ENCODE measurements at places on chromosomes 13 and 19.

DNA sequence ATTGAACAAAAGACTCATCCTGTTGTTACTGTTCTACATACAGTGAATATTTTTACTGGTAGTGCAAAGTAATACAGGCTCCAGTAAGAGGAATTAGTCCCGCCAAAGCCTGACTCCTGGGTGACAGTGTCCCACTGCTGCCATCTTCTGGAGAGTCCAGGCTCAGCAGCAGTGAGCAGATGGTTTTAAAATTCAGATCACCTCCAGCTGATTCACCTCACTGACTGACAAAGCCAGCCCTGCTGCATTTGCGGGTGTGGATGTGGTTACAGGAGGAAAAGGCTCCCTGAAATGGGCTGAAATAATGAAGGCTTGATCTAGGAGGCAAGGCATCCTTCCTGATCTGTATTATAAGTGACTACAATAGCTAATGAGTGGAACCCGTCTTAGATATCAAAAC is 18.3 kb downstream of the PABPC3 start:
- peak; percentile 84 for DNase-seq

- no peak for DNase-seq
Measured at GRCh38 chr13:26202365-26202972, 19.6 kb downstream of the RNF6 start.

GRCh38 chr13:76300688-76301087 is 585.5 kb downstream of the KCTD12 start:
- DNase-seq, result no peak

DNA sequence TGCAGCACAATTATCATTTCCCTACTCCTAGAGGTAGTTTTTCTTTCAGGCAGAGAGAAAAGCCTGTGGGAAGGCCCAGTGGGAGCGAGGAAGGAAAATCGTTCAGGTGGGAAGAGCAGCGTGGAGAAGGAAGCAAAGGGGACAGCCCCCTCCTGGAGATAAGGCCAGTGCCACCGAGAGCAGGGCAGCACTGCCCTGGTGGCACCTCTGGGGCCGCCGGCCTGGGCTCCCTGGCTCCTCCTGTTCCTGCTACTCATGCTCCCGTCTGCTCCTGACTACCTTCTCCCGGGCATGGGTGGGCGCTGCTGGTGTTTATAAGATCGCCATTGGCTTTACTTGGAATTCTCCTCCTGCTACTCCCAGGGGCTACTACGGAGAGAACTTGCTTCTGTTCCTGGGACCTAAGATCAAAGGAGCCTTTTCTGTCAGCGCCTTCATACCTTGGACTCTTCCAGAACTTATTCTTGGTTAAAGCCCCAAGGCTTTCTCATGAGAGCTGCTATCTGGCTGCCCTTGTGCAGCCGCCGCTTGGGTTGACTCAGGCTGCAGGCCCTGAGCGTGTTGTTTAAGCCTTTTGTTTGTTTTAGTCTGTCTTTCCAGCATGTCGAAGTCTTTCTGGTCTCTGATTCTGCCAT is 3.7 kb upstream of the FLT1 start:
- DNase-seq, result no peak

GRCh38 chr13:114080739-114081561 is 51.5 kb downstream of the RASA3 start:
- DNase-seq, result no peak

DNA sequence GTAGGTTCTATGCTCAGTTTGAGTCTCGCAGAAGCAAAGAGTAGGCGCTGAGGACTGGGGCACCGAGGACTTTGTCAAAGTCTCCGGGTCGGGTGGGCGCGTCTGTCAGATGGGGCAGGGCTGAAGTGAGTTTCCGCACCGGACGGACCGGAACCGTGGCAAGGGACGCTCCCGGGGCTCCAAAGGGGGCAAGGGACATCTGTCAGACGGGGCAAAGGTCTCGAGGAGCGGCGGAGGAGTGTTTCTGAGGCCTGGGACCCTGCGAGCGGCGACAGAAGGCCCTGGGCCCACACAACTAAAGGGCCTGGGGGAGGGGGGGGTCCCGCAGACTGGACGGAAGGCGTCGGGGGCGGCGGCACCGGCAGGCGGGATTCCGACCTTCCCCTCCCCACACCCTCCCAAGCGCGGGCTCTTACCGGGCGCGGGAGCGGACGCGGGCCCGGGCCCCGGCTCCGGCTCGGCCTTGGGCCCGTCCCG is 13.3 kb upstream of the AKAP8L start:
- no peak for DNase-seq

DNA sequence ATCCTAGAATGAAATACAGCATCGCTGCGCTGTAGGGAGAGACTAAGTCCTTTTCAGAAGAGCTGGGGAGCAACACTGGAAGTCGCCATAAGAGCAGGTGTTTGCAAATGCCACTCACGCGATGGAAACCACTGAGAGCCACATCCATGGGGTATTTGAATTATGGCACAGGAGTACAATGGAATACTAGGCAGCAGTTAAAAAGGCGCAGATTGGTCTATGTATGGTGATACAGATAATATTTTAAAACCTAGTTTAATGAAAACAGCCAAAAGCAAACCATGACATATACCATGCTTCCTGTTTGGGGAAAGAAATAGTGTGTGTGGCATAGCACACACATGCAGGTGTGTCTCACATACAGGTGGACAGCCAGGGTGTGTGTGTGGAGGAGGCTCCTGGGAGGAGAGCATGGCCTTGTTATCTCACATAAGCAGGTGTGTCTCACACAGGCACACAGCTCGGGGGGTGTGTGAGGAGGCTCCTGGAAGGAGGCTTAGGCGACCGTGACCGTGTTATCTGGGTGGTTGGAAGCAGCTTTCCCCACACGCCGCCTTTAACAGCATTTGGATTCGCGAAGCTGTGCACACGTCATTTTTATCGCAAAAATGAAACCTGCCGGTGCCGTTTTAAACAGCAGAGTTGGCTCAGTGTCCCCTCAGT is 33.6 kb downstream of the ADPRHL1 start:
- DNase-seq, result no peak

DNA sequence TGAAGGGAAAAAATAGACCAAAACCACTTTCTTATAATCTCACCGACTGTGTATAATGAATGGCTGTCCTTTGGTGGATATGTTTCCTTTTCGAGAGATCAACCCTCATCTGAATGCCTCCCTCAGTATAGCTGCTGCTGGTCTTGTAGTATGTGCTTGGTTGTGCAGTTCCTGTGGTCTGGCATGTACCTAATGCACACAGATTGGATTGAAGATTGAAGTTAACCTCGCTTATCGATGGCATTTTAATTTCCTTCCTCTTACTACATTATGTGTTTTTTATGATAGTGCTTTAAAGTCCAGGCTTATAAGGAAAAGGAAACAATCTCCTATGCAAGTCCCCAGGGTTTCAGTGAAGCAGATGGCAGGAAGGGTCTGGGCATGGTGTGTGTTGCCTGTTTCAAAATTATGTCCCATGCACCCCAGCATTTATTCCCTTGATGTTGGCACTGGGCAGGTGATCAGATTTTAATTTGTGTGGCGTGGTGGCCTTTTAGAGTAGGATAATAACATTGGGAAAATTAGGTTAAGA is 334.1 kb downstream of the SHISA2 start:
- DNase-seq, result no peak

- DNase-seq, result peak; percentile 77
Measured at GRCh38 chr19:14517840-14518505, at the start of gene DNAJB1. Gene DNAJB1 (minus strand): TSS chr19:14518397. CDS start chr19:14518349, 48 bp downstream.

DNA sequence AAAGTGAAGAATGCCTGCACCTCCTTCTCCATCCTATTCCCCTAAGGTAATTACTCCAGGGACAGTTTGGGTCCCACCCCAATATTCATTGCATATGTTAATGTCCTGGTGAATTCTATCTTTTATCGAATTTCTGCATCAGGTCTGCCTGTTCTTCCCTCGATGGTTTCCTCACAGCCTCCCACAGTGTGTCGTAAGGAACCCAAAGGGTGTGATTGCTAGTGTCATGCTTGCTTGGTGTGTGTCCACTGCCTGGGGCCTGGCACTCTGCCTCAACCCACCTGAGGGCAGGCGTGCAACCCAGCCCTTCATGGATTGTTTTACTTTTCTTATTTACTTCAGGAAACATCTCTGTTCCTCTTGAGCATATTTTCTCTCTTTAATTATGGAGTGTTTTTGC is 60.2 kb upstream of the CYSLTR2 start:
- DNase-seq, result no peak
